ENCODE measurements at places on chromosomes 4 and X.
A peak's percentile ranks its signal among the peaks of the same experiment; 100 is the strongest.

DNA sequence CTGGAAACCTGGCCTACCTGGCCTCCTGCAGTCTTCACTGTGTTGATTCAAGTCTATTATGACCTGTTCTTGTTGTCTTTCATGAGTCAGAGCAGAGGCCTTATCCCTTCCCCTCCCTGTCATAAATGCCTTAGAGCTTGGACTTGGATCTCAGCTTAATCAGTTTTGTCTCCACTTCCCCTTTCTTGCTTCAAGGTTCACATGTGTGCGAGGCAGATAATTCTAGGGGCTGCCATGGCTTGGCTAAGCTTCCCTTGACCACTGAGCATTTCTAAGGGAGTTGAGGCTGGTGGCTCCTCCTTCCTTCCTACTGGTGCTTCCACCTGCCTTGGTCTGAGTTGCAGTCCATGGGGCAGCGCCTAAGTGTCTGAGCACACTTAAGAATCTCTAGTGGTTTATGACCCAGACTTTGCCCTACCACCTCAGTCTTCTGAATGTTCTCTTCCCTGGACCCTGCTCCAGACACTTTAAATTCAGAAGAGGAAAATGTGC lies 1.7 kb upstream of the HEPH start:
- no peak for DNase-seq

DNA sequence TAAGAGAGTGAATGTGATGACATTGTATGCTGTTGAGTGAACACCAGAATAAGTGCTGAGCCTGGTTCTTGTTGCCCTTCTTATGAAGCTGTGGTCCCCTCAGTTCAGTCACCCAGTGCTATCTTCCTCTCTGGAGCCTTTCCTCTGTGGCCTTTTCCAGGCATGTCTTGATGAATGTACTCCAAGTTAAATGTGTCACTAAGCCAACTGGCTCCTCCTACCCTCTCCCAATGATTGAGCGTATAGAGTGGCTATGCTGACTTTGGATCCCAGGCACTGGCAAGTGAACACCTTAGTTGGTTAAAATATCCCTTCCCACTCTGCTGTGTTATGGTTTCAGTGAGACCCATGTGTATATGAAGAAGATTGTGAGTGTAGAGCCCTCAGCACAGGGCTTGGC lies 134.1 kb upstream of the MAMLD1 start:
- no peak for DNase-seq

- DNase-seq: no peak
Measured at GRCh38 chr4:128247906-128248305, 39.7 kb downstream of the PGRMC2 start.

DNA sequence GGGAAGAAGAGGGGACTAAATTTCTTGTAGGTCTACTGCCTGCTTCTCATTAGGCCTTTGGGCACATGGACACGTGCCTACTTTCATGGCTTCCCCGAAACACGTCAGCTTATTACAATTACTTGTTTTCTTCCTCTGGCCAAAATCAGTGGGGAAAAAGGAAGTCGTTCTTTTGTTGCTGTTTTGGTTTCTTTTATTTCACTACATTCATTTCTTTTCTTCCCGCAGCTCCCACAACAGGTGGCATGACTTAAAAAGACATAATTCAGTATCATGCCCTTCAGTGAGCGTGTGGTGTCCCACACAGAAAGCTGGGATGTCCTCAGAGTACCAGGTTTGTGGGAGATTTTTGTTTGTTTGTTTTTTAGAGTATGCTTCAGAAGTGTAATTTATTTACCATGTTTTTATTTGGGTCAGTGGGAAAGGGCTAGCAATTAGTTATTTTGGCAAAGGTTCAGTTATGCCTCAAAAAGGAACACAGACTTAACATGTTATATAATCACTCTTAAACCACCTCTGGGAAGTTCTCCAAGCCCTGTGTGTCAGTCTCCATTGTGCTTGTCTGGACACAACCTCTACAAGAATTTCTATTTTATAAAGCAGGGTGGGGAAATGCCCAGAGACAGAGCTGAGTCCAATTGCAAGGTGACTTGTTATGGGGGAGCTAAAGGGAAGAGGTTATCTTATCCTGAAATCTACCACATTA lies 44.2 kb upstream of the SPRY1 start:
- no peak for DNase-seq

- no peak for DNase-seq
Measured at GRCh38 chr4:52657292-52657617, 1.8 kb downstream of the USP46 start.

DNA sequence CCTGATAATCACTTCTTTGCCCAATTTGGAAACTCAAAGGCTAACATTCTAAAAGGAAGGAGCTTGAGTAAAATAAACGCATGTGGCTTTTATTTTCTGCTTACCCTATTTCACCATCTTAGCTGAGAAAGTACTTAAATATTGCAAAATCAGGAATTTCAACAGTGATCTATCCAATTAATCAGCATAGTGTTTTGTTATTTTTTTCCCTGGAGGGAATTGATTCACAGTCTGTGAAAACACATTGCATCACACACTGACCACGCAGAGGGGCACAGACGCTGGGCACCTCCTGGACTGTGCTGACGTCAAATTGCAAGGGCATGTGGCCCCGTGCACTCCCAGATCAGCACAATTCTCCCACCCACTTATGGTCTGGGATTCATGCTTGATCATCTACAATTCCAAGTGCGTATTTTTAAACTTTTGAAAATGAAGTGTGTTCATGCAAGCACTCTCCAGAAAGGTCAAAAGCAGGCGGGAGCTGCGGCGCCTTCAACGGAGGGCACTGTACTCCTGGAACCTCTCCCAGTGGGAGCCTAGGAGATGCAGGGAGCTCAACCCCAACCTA lies 320.6 kb upstream of the PPARGC1A start:
- no peak for DNase-seq

GRCh38 chr4:147088146-147088545 lies 142.5 kb upstream of the TTC29 start:
- no peak for DNase-seq

DNA sequence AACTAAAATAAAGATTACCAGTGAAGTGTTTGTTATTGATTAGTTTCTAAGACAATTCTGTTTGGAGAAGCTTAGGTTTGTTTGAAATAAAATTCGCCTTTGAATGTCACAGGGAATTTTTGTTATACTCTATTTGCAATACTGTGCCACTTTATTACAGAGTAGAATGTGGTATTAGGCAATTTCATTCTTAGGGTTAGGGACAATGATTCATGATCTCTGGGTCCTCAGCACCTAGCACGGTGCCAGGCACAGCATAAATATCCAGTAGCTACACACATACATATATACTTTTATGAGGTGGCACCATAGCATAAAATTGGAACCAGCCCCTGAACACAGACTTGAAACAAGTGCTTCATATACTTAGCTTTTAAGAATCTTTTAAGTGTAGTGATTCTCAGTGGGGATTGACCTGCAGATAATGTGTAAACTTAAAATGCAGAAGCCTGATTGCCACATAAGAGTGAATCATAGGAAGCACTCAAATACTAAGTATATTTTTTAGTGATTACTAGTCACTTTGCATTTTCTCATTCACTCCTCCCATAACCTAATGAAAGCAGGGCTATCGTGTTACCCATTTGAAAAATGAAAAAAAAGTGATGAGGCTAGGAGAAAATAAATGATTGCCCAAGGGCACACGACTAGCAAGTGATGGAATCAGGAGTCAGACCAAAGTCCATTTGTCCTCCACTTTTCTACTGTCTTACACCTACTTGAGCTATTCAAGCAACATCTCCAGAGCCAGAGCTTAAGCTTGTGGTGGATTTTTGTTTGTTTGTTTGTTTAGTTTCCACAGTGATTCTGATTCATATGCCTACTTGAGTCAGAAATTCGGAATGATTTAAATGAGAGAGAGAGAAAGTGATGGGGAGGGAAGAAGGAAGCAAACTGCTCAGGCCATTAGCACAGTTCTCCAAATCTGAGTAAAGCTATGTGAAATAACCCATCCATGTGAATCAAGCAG lies 366.0 kb upstream of the FGF13 start:
- no peak for DNase-seq

- no peak for DNase-seq
Measured at GRCh38 chrX:39204353-39204752, 403.1 kb downstream of the MID1IP1 start.

DNA sequence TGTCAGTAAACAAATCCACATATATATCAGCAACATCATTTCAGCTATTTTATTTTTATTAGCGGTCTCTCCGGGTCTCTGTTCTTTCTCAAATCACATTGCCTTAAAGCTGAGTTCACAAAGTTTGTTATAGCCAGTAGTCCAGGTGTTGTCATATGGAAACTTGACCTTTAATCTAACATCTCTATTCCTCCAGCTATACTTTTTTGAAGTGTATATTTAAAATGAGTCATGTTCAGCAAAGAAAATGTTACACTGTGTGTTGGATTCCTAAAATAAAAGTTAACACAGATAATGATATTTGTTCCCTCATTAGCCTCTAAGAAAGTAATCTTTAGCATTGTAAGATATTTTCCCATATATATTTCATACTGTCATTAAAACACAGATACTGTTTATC lies 63.6 kb downstream of the SMARCAD1 start:
- DNase-seq: no peak

DNA sequence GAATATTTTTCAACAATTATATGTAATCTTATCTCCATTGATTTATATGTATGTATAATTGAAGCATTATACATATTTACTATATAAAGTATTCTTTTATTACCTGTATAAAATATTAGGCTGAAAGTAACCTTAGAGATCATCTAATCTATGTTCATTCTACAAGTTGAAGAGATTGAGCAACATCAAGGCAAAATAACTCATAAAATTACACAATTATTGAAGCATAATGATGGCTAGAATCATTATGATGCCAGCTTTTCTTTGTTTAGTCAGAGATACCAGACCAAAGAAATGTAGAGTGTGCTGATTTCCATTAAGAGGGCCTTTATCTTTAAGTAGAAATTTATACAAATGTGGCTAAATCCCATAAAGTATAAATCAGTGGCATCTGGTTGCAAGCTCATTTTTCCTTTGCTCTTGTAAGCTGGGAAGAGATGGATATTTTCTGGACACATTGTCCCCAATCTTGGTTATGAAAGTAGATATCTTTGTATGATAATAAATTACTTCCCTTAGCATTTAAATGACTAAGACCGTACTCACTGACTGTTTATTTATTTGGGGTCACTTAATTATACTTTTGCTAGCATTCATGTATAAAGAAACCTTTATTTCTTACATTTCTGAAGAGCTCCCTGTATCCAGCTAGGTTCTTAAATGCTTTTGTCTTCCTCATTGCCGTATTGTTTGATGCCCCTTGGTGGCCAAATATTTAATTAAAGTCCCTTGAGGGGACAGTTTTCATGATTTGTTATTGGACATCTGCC lies 339.8 kb downstream of the PCDH7 start:
- DNase-seq: no peak

GRCh38 chrX:129123795-129124194 lies 399.5 kb downstream of the SMARCA1 start:
- no peak for DNase-seq

DNA sequence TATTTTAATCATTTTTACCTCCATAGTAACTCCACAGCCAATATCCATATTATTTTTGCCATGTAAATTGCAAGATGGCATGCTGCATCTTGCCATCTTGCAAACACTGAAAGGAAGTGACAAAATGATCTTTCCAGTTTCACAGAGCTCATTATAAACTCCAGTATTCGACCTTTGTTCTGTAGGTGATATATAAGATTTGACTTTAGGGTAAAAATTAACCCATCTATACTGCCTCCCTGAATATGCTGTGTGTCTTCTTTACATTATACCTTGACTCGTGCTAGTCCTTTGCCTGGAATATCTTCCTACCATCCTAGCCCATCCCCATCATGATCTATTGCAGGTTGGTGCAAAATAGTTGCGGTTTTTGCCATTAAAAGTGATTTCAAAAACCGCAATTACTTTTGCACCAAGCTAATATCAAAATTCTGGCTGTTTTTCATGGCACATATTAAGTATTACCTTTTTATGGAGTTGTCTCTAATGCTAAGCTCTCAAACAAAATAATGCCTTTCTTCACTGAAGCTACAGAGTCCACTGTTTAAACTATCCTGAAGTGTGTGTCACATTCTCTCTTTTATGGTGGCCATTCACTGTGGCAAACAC lies 161.1 kb downstream of the PCDH19 start:
- DNase-seq: no peak

- DNase-seq: no peak
Measured at GRCh38 chr4:89898304-89898716, 3.7 kb downstream of the MMRN1 start.

GRCh38 chr4:98006060-98006459 lies 137.2 kb downstream of the STPG2 start:
- no peak for DNase-seq

DNA sequence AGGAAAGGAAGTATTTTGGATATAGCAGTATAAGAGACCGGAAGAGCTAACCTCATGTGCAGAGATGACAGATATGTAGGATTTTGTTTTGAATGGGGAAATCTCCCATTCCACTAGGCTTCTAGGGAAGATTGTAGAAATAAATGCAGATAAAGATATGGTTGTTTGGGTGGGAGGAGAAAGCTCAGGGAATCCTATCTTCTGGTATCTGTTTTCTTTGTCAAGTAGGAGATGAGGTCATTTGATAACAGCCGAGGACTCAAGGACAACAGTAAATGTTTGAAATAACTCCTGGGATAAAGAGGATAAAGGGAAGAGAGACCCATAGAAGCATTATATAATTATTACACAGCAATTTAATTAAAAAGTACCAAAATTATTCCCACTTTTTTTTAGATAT lies 24.7 kb upstream of the ZMAT1 start:
- no peak for DNase-seq

- no peak for DNase-seq
Measured at GRCh38 chrX:150211988-150212387, 151.1 kb upstream of the MAMLD1 start.

- DNase-seq: peak; percentile 60
Measured at GRCh38 chrX:155997436-155997835, at the start of gene IL9R. Gene IL9R (plus strand): TSS chrX:155997696. CDS start chrX:155997760, 64 bp downstream.

GRCh38 chr4:39502019-39502663 lies 25.1 kb downstream of the UGDH start:
- DNase-seq: no peak

GRCh38 chr4:168432419-168433146 lies 47.7 kb downstream of the DDX60L start:
- no peak for DNase-seq

DNA sequence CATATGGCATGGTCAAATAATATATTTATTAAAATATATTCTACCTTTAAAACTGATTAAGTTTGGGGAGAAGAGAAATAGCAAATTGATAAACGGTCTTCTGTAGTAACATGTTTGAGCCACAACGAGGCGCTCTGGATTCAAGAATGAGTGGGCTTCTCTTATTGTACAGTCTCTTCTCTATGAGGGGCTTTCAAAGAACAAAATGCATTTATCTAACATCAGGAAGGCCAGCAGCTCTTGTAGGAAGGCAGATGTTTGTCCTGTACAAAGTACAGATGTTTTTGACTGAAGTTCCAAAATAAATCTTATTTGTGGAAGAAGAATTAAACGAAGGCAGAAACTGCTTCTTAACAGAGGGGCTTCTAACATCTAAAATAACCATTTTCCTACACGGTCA lies 153.6 kb downstream of the RASL11B start:
- no peak for DNase-seq

- DNase-seq: no peak
Measured at GRCh38 chr4:142358656-142359055, 487.4 kb downstream of the INPP4B start.

Measured in GM20000 (cell line).